ENCODE measurements at places on chromosomes 7 and 10.

DNA sequence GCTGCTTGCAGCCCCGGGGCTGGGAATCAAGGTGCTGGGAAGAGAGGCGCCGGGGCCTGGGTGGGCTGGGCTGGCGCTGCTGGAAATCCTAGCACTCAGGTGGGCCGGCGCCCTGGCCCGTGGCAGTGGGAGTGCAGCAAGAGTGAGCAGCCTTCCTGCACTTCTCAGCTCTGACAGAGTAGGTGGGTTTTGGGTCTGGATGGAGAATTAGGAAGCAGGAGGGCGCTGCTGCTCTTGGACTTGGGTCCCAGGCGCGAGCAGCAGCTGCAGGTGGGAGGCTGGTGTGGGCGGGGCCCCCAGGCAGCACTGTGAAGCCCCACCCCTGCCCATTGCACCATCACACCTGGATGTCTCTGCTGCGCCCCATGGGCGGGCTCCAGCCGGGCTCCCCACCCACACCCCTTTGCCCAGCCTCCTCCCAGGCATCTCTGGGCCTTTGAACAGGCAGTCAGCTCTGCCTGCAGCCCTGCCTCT lies 6.0 kb downstream of the BRI3 start:
- DNase-seq = no peak

- no peak for DNase-seq
These were observed 21.5 kb upstream of the GRIFIN start for GRCh38 chr7:2497500-2498336.

- DNase-seq = no peak
These were observed 87.6 kb downstream of the CARD11 start for GRCh38 chr7:2956076-2956475.

GRCh38 chr10:28922127-28922526 lies 244.8 kb downstream of the BAMBI start:
- DNase-seq = no peak

DNA sequence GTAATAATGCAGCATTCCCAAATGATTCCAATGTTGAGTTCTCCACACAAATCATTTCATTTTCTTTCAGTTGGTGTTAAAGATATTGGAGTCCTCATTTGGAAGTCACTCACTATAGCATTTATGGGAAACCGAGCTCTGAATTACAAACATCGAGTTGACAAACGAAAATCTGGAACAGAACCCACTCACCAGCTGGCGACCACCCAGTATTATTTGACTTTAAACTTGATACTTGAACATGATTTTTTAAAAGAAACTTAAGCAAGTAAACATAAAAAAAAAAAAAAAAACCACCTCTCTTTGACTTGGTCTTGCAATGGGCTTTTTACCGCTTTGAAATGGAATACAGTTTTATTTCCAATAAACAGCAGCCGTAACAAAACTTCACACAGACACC lies 576.6 kb upstream of the C7orf33 start:
- DNase-seq = no peak

- DNase-seq = no peak
These were observed 28.4 kb downstream of the GLI3 start for GRCh38 chr7:42208572-42208971.

GRCh38 chr7:81267508-81267907 lies 348.7 kb upstream of the SEMA3C start:
- no peak for DNase-seq

- DNase-seq = no peak
These were observed 140.7 kb downstream of the ATE1 start for GRCh38 chr10:121787169-121787568.

- no peak for DNase-seq
These were observed 21.9 kb downstream of the DPY19L1 start for GRCh38 chr7:35015346-35015859.

- no peak for DNase-seq
These were observed 410.8 kb upstream of the PODXL start for GRCh38 chr7:131967216-131967730.

GRCh38 chr7:131203291-131203976 lies 124.2 kb upstream of the MKLN1 start:
- no peak for DNase-seq

DNA sequence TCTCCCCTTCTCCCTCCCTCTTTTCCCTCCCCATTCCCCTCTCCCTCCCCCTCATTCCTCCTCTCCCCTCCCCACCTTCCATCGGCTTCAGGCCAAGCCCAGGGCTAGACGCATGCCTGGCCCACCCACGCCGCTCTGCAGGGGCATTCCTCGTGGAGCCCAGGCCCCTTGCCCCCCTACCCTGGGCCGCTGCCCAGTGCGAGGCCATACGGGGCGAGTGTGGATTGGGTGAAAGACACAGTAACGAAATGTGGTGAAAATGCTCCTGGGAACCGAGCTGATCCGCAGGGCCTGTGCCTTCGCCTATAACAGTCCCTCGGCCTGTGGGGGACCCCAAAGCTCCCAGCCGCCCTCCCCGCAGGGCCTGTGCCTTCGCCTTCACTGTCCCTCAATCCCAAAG lies 28.3 kb downstream of the ADGRA1 start:
- DNase-seq = no peak

GRCh38 chr10:63374991-63375390 lies 90.8 kb downstream of the JMJD1C start:
- no peak for DNase-seq

Data from stimulated activated naive CD4-positive, alpha-beta T cell treated with Interleukin-2 at 50 U/mL for 16 hours (primary cell).